ENCODE measurements at places on chromosomes 3 and 15.

GRCh38 chr3:13420045-13420830, at the start of gene NUP210:
NUP210 (minus strand) TSS chr3:13420322; CDS start chr3:13420226, 96 bp downstream.
- H3K27me3 ChIP-seq, result no peaks in the 10 kb centered on the region
- DNase-seq, result peak; percentile 63
- H3K27ac ChIP-seq, result no peak within 1 kb of the TSS
- H3K4me1 ChIP-seq, result peaks cover 19% of the 10 kb centered on the region
- peak within 1 kb of the TSS; percentile 98 for H3K4me3 ChIP-seq

GRCh38 chr3:147680837-147681483, 271.8 kb downstream of the ZIC1 start:
- no peaks in the 10 kb centered on the region for H3K27me3 ChIP-seq
- H3K4me1 ChIP-seq, result no peaks in the 10 kb centered on the region
- no peak for DNase-seq

- DNase-seq, result no peak
- H3K27me3 ChIP-seq, result no peaks in the 10 kb centered on the region
- H3K4me3 ChIP-seq, result no peak overlapping the region
- H3K27ac ChIP-seq, result no peak overlapping the region
- no peaks in the 10 kb centered on the region for H3K4me1 ChIP-seq
Observed at GRCh38 chr3:177379045-177379444, 181.8 kb upstream of the TBL1XR1 start.

GRCh38 chr3:155581579-155581978, 163.3 kb downstream of the PLCH1 start:
- H3K27ac ChIP-seq, result no peak overlapping the region
- no peak for DNase-seq
- peaks cover 94% of the 10 kb centered on the region for H3K36me3 ChIP-seq
- H3K4me3 ChIP-seq, result no peak overlapping the region

DNA sequence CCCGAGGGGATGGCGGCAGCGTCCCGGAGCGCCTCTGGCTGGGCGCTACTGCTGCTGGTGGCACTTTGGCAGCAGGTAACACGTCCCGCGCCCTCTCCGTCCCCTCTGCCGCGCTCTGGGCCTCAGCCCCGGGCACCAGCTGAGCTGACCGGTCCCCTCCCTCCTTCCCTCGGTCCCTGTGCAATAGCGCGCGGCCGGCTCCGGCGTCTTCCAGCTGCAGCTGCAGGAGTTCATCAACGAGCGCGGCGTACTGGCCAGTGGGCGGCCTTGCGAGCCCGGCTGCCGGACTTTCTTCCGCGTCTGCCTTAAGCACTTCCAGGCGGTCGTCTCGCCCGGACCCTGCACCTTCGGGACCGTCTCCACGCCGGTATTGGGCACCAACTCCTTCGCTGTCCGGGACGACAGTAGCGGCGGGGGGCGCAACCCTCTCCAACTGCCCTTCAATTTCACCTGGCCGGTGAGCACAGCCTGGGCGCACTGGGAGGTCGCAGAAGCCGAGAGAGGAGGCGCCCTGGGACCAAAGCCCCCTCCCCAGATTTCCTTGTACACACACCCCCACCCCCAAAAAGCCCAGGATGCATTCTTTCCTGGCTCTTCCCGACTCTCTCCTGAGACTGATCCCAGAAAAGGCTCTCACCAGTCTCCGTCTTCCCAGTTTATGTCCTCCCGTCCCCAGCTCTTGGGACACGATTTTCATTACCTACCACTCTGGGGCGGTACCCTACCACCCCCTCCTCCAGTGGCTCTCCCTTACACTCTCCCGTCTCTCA, 705 bp downstream of the DLL4 start:
- no peak overlapping the region for H3K27ac ChIP-seq
- no peaks in the 10 kb centered on the region for H3K36me3 ChIP-seq
- peaks cover 82% of the 10 kb centered on the region for H3K27me3 ChIP-seq
- no peak for DNase-seq
- peak overlapping the region; percentile 67 for H3K4me3 ChIP-seq

Data from neuronal stem cell (in vitro differentiated cells).